ENCODE measurements at places on chromosomes 4 and X. TPM values are rescaled to one million over a fixed set of nuclear protein-coding genes. Genes with fewer than 3 reads are reported as not detected.
A peak's percentile ranks its signal among the peaks of the same experiment; 100 is the strongest.

The HS3ST1 gene
- 0.26 TPM for total RNA-seq

The PRRG1 gene
- total RNA-seq: 4.7 TPM

The HSFX1 gene
- not detected for total RNA-seq

The ATP7A gene
- total RNA-seq: 7.4 TPM

The AVPR2 gene
- 0.09 TPM for total RNA-seq

The EPGN gene
- total RNA-seq: not detected

The CSAG2 gene
- total RNA-seq: not detected

The ATOH1 gene
- not detected for total RNA-seq

The LDB2 gene
- not detected for total RNA-seq

The MAGEB2 gene
- not detected for total RNA-seq

GRCh38 chr4:123600987-123601904, 204.7 kb downstream of the SPRY1 start:
- DNase-seq: peak; percentile 41

DNA sequence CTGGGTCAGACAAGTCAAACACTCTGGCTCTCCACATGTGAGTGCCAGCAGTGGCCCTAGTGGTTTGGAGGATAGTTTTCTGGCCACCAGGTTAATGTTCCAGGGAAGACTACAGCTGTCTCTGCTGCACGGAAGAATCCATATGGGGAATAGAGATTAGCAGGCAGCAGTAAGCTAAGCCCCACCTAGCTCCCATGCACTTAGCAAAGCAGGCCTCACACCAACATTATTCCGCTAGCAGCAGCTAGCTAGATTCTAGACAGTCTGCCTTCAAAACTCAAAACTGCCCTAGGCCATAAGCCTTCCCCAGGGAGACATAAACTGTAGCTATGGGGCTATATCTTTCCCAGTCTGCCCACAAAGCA, 203.4 kb downstream of the CHIC1 start:
- DNase-seq: no peak

DNA sequence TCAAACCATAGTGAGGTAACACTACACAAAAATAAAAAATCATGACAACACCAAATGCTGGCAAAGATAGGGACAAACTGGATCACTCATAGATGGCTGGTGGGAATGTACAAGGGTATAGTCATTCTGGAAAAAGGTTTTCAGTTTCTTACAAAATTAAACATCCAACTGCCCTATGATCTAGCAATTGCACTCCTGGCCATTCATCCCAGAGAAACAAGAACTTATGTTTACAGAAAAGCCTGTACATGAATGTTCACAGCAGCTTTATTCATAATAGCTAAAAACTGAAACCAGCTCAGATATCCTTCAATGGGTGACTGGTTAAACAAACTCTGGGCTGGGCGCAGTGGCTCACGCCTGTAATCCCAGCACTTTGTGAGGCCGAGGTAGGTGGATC, 43.3 kb downstream of the NYX start:
- no peak for DNase-seq

GRCh38 chr4:158840131-158840530, 71.3 kb downstream of the FNIP2 start:
- no peak for DNase-seq

DNA sequence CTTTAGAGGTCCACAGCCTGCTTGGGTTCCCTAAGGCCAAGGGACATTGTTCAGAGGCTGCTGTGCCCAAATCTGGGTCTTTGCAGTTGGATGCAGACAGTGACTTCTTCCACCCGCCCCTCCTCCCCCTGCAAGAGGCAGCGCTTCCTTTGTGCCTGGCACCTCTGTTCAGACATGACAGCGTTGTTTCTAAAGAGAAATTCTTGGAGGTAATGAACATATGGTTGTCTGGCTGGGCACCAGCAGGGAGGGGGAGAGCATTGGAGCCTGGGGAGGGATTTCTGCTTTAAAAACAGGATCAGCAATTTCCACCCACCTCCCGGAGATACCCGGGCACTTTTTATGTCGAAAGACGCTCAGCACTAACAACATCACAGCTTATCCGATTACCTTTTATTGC, 51.5 kb downstream of the PSAPL1 start:
- DNase-seq: no peak

- DNase-seq: no peak
These were observed 13.6 kb downstream of the PROM1 start for GRCh38 chr4:16070203-16070602.

- no peak for DNase-seq
These were observed 34.1 kb upstream of the GAB1 start for GRCh38 chr4:143302536-143302935.

DNA sequence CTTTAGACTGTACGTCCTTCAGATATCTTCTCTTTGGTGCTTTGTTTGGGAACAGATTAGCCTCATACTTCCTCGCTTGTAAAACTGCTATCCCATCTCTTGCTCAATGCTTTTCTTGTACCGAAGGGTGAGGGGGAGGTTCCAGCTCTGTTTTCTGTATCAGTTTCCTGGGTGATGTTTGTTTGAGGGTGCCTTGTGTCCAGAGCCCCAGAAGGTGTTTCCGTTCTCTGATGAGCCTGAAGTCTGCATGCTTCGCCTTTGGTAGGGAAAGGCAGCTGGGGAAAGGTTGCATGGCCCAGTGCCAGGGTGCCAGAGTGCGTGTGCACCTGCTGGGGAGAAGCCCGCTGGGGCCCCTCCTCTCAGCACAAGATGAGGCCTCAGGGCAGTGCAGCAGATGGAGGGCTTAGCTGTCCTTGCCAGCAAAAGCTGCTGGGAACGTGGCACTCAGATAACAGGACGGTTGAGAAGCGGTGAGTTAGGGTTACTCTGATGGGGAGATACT, 73.7 kb downstream of the TBL1X start:
- DNase-seq: no peak

GRCh38 chrX:123464709-123465108, 268.1 kb downstream of the THOC2 start:
- no peak for DNase-seq

GRCh38 chr4:129240816-129241215, 144.9 kb downstream of the C4orf33 start:
- no peak for DNase-seq

DNA sequence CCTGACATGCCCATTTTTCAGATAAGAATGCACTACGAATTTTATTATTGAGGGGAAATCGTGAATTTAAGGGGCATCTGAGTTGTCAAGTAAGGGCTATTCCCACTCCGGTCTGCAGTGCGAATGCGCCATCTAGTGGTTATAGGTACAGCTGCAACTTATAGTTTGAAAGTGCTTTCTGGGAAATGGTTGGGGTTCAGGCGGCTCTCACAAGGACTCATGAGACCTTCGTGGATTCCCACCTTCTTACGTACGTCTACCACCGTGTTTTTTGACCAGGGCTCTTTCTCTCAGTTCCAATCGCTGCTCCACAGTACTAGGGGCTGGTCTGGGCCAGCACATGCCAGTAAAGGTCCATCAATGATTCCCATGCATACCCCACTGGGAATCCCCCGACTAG, 12.3 kb downstream of the MSL3 start:
- DNase-seq: peak; percentile 19

GRCh38 chr4:156734965-156735895, 236.4 kb downstream of the PDGFC start:
- no peak for DNase-seq

DNA sequence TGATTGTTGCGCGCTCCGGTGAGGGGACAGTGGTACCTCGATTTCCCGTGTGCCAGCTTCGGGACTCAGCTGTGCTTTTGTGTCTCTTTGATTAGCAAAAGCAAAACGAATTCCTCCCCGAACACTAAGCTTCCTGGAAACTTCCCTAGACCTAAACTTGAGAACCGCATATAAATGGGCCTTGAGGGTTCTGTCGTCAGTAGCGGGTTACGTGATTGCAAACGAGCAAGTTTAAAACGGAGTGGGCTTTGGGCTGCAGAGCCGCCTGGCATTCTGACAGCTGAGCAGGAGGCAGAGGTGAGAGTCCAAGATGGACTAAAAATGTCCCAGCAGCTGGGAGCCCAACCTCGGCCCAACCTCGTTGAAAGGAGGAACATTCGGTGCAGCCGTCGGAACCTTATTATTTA, 1.2 kb upstream of the TAPT1 start:
- no peak for DNase-seq

DNA sequence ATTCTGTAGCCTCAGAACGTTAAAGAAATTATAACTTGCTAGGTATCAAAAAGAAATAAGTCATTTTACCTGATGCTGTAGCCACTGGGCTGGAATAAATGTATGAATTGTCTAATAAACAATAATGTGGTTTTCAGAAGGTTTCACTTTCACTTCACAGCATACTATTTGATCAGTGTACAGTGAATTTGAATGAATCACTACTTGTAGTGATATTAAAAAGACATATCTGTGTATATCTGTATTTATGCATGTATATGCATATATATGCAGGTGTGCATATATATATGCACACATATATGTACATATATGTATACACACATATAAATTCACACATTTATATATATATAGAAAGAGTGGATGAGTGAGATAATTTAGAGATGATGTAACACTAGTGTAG, 440.0 kb upstream of the PCDH10 start:
- no peak for DNase-seq

DNA sequence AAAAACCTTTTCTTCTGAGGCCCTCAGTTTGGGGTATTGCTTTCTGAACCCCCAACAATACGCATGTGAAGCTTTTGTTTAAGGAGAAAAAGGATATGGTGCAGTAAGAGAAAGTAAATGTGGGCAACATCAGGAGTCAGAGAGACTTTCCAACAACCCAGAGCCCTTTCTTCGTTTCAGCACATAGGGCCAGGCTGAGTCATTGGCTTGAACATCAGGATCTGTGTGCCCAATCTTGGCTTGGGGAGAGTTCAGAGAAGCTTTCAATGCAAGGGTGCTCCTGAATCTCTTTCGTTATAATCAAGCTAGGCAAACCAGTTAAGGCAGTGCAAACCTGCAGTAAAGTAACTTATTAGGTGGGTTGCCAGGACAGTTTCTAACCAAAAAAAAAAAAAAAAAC, 191.2 kb downstream of the FRMPD4 start:
- no peak for DNase-seq

- DNase-seq: no peak
These were observed 99.5 kb downstream of the FRMPD4 start for GRCh38 chrX:12237771-12238170.

DNA sequence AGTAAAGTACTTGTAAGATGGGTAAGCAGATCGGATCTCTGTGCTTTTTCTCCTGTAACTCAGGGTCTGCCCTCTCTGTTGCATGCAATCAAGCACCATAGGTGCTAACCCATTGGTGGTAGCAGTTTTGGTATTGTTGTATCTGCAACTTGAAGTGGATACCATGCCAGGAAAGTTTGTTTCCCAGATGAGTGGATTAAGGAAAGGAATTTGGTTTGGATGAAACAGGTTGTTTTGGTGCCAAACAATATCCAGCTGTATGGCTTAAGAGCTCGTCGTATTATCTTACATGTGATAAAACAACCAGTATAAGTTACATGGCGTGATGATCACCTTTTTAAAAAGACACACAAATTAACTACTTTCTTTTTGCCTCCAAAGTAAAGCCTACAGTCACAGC, 280.9 kb upstream of the TENM3 start:
- no peak for DNase-seq

- DNase-seq: no peak
These were observed 8.8 kb downstream of the GPRIN3 start for GRCh38 chr4:89298788-89299152.

DNA sequence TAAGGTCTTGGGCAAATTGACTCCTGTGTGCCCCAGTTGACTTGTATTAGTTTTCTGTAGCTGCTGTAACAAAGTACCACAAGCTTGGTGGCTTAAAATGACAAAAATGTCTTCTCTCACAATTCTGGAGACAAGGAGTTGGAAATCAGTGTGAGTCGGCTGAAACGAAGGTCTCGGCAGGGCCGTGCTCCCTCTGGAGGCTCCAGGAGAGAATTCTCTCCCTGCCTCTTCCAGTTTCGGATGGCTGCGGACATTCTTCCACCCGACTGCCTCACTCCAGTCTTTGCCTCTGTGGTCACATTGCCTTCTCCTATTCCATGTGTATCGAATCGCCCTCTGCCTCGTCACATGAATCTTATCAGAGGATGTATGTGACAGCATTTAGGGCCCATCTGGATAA, 66.0 kb upstream of the PHOX2B start:
- no peak for DNase-seq

All from Caki2 (cell line).